ENCODE measurements at places on chromosomes 1 and 21. TPM values are rescaled to one million over a fixed set of nuclear protein-coding genes. Genes with fewer than 3 reads are reported as not detected.

DNA sequence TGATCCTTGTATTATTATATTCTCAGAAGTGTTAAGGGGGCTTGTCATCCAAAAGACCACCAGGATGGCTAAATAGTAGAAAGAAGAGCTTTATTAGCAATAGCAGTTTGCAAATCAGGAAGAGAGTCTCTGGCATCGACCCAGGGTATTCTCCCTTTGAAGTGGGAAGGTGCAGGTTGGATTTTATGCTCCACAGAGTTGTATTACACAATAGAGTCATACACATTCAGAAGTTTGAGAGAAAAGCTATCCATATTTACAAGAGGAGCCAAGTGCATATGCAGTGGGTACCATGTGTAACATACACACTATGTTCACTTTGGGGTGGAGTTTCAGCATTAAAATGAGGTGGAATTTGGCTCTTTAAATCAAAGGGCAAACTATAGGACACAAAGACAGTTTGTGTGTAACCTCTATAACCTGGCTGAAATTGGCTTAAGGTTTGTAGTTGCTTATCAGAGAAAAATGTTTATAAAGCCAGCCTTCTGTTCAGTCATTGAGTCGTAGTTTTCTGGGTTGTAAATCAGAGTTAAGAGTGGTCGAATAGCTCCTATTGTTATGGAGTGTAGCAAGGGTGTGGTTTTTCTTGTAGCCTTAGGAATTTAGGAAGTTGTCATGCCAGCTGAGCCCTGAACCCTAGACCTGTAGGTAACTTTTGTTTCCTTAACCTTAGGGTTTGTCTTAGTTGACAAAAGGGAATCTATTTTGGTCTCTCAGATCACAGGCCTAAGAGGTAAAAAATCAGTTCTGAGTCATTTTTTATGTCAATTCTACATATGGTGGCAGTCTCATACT is 125.3 kb downstream of the DNM3 start:
- H3K27me3 ChIP-seq: no peaks in the 10 kb centered on the region
- no peak for DNase-seq
- no peak overlapping the region for H3K27ac ChIP-seq
- no peaks in the 10 kb centered on the region for H3K4me1 ChIP-seq
- no peak overlapping the region for H3K4me3 ChIP-seq
- H3K36me3 ChIP-seq: no peaks in the 10 kb centered on the region

Gene KCNC4
- total RNA-seq: 3.8 TPM

Gene VN1R5
- not detected for total RNA-seq

Gene SIM2
- not detected for total RNA-seq

- no peaks in the 10 kb centered on the region for H3K36me3 ChIP-seq
- peaks cover 2% of the 10 kb centered on the region for H3K27me3 ChIP-seq
- no peaks in the 10 kb centered on the region for H3K4me1 ChIP-seq
- H3K4me3 ChIP-seq: no peak overlapping the region
These were observed 91.2 kb downstream of the LMX1A start for GRCh38 chr1:165265196-165265838.

Gene EDN2
- total RNA-seq: 1.3 TPM

Gene TTLL7
- 11.8 TPM for total RNA-seq

Gene GUCA2A
- total RNA-seq: not detected

DNA sequence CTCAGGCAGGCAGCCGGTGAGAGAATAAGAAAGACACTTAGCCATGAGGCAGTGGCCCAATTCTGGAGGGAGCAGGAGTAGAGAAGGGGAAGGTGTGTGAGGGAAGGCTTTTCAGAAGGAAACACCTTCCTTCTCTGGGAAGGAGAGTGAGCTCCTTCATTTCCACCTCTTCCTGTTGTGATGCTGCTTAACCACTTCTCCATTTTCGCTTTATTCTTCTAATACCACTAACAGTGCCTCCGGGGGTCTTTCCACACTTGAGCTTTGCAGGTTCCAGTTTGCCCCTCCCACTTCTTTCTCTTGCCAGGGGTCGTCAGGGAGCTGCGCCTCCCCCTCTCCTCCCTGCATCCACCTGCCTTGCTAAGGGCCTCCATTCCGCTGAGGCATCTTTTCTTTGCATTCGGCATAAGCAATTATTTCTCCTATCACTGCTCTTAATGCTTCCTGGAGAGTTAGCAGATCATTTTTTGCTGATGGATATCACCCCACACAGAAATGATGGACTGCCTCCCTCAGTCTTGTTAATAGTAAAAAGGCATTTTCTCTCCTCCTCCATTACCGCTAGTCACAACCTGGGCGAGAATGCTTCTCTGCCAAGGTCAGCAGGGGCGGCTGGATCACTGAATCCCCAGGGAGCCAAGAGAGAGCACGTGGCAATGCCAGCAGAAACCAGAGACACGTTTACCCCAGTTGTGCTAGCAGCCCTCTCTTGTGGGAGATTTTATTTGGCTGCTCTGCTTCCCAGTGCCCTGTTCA is 74.8 kb downstream of the ELAVL4 start:
- H3K4me3 ChIP-seq: no peak overlapping the region
- no peaks in the 10 kb centered on the region for H3K36me3 ChIP-seq
- H3K4me1 ChIP-seq: no peaks in the 10 kb centered on the region
- H3K27ac ChIP-seq: no peak overlapping the region
- no peaks in the 10 kb centered on the region for H3K27me3 ChIP-seq

GRCh38 chr1:203084588-203085527 is 954 bp downstream of the MYOG start:
- no peaks in the 10 kb centered on the region for H3K36me3 ChIP-seq
- peak; percentile 29 for DNase-seq
- no peak overlapping the region for H3K4me3 ChIP-seq
- no peaks in the 10 kb centered on the region for H3K4me1 ChIP-seq
- no peaks in the 10 kb centered on the region for H3K27me3 ChIP-seq
- H3K27ac ChIP-seq: no peak overlapping the region

- peak; percentile 45 for DNase-seq
- peak overlapping the region; percentile 89 for H3K27ac ChIP-seq
- no peaks in the 10 kb centered on the region for H3K36me3 ChIP-seq
- H3K4me1 ChIP-seq: peaks cover 3% of the 10 kb centered on the region
These were observed 679 bp downstream of the ABL2 start for GRCh38 chr1:179228783-179229213.

GRCh38 chr1:232049335-232049734 is 422.7 kb downstream of the DISC1 start:
- H3K4me1 ChIP-seq: no peaks in the 10 kb centered on the region
- no peaks in the 10 kb centered on the region for H3K27me3 ChIP-seq
- no peak for DNase-seq
- H3K27ac ChIP-seq: no peak overlapping the region

Gene OR6N1
- total RNA-seq: 0.80 TPM

DNA sequence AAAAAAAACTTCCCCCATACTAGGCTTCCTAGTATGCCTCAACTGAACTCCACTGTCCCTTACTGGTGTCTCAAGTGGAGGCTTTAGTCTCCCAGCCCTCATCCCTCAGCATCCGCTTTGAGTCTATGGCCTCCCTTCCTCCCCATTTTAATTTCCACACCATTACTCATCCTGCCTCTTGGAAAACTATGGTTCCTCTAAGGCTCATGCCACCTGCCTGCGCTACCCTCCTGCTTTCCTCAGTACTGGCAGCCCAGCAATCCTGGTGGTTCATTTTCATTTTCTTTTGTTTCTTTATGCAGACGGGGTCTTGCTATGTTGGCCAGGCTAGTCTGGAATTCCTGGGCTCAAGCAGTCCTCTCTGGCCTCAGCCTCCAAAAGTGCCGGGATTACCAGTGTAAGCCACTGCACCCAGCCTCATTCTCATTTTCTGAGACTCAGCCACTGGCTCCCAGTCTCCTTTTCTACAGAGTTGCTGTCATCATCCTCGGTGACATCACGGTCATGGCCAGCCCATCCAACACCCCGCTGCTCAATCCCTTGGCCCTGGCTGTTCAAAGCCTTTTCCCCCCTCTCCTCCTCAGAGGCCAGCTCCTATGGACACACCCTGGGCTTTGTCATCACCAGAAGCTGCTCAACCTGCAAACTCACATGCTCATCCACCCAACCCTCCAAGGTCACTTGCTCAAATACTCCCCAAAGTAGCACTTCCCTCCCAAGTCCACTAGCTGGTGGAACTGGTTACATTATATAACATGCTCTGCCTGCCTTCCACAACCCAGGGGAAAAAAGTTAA is 2.3 kb upstream of the PMVK start:
- no peaks in the 10 kb centered on the region for H3K36me3 ChIP-seq
- H3K4me3 ChIP-seq: no peak overlapping the region
- H3K4me1 ChIP-seq: peaks cover 11% of the 10 kb centered on the region
- H3K27ac ChIP-seq: peak overlapping the region; percentile 84
- H3K27me3 ChIP-seq: no peaks in the 10 kb centered on the region

Gene POTED
- total RNA-seq: not detected

- DNase-seq: no peak
- no peak overlapping the region for H3K27ac ChIP-seq
These were observed 108.2 kb downstream of the LYPLAL1 start for GRCh38 chr1:219281831-219282230.

- peaks cover 3% of the 10 kb centered on the region for H3K27me3 ChIP-seq
- no peak within 1 kb of the TSS for H3K4me3 ChIP-seq
- peak; percentile 58 for DNase-seq
- H3K36me3 ChIP-seq: no peaks in the 10 kb centered on the region
- no peak within 1 kb of the TSS for H3K27ac ChIP-seq
These were observed at the start of gene TTC34 for GRCh38 chr1:2801535-2802291. TSS of gene TTC34 (minus strand) at chr1:2801693. CDS start at chr1:2800827, 866 bp downstream.

GRCh38 chr1:57713501-57713900 is 289.6 kb upstream of the DAB1 start:
- H3K27me3 ChIP-seq: no peaks in the 10 kb centered on the region
- H3K36me3 ChIP-seq: no peaks in the 10 kb centered on the region
- no peak overlapping the region for H3K4me3 ChIP-seq
- DNase-seq: no peak
- H3K27ac ChIP-seq: no peak overlapping the region

DNA sequence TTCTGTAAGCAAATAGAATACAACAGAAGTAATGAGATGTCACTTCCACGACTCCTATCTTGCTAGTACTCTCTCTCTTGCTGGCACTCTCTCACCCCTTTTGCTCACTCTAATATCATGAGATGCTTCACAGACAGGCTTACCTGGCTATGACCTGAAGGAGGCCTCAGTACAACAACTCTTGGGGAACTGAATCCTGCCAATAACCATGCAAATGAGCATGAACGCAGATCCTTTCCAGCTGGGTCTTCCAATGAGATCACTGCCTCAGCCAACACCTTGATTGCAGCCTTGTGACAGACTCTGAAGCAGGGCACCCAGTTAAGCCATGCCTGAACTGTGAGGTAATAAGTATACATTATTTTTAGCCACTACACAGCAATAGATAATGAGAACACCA is 53.1 kb upstream of the ADAR start:
- no peaks in the 10 kb centered on the region for H3K36me3 ChIP-seq
- DNase-seq: no peak
- H3K4me1 ChIP-seq: no peaks in the 10 kb centered on the region
- H3K4me3 ChIP-seq: no peak overlapping the region
- peaks cover 9% of the 10 kb centered on the region for H3K27me3 ChIP-seq

DNA sequence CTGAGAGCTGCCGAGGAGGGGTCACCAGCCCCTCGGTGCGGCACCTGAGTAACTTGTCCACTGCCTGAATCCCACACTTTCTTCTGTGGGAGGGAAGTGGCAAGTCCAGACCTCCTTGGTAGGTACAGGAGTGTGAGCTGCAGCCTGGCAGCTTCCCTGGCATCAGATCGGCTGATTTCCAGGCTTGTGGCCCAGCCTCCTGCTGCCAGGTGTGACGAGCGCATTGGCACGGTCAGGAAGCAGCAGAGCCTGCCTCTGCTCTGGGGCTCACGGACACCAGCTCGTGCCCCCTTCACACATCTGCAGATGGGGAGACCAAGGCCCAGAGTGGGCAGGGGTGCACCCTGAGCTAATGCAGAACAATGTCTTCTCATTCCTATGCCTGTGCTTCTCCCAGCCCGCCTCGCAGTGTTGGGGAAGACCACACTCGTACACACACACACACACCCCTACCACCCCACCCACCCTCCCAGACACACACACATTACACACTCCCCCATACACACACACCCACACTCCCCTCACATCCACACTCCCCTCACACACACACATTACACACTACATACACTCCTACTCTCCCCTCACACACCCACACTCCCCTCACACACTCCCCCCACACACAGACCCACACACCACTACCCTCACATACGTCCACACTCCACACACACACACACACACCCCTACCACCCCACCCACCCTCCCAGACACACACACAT is 33.1 kb upstream of the SELENON start:
- peaks cover 18% of the 10 kb centered on the region for H3K4me1 ChIP-seq
- H3K27me3 ChIP-seq: no peaks in the 10 kb centered on the region
- peaks cover 5% of the 10 kb centered on the region for H3K36me3 ChIP-seq
- no peak overlapping the region for H3K4me3 ChIP-seq
- H3K27ac ChIP-seq: no peak overlapping the region
- no peak for DNase-seq

DNA sequence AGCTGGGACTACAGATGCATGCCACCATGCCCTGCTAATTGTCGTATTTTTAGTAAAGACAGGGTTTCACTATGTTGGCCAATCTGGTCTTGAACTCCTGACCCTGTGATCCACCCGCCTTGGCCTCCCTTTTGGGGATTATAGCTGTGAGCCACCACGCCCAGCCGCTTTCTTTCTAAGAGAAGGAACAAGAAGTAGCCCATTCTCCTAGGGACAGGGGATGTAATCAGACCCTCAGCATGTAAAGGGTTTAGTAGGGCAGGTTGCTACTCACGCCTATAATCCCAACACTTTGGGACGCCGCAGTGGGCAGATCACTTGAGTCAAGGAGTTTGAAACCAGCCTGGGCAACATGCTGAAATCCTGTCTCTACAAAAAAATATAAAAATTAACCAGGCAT is 189.7 kb downstream of the TOMM20 start:
- H3K27me3 ChIP-seq: no peaks in the 10 kb centered on the region
- no peak overlapping the region for H3K4me3 ChIP-seq
- H3K4me1 ChIP-seq: no peaks in the 10 kb centered on the region
- no peak for DNase-seq
- H3K36me3 ChIP-seq: no peaks in the 10 kb centered on the region

Gene LCE6A
- total RNA-seq: not detected

- H3K4me1 ChIP-seq: no peaks in the 10 kb centered on the region
- H3K4me3 ChIP-seq: no peak overlapping the region
- no peak for DNase-seq
- H3K27ac ChIP-seq: no peak overlapping the region
- no peaks in the 10 kb centered on the region for H3K36me3 ChIP-seq
These were observed 112.3 kb downstream of the HHAT start for GRCh38 chr1:210441028-210441427.

Gene LIN28A
- total RNA-seq: not detected

- peaks cover 15% of the 10 kb centered on the region for H3K4me1 ChIP-seq
- no peaks in the 10 kb centered on the region for H3K27me3 ChIP-seq
- no peak overlapping the region for H3K4me3 ChIP-seq
- peaks cover 4% of the 10 kb centered on the region for H3K36me3 ChIP-seq
- peak; percentile 37 for DNase-seq
- H3K27ac ChIP-seq: no peak overlapping the region
These were observed 16.9 kb downstream of the SLC19A1 start for GRCh38 chr21:45525153-45525909.

- no peaks in the 10 kb centered on the region for H3K4me1 ChIP-seq
- H3K4me3 ChIP-seq: no peak overlapping the region
- H3K36me3 ChIP-seq: no peaks in the 10 kb centered on the region
- DNase-seq: no peak
- no peaks in the 10 kb centered on the region for H3K27me3 ChIP-seq
These were observed 406.2 kb downstream of the PTPRU start for GRCh38 chr1:29642519-29642918.

Gene KCNE2
- total RNA-seq: 0.65 TPM

Gene SEC16B
- 1.3 TPM for total RNA-seq

- no peak overlapping the region for H3K27ac ChIP-seq
- no peaks in the 10 kb centered on the region for H3K4me1 ChIP-seq
- no peaks in the 10 kb centered on the region for H3K36me3 ChIP-seq
- no peak for DNase-seq
These were observed 18.4 kb upstream of the PLEKHG5 start for GRCh38 chr1:6509919-6510291.

Gene SNRPE
- total RNA-seq: 71.7 TPM
